ENCODE measurements at places on chromosomes 1 and 21.

GRCh38 chr1:45846931-45847330, 43.5 kb downstream of the MAST2 start:
- no peak for DNase-seq

GRCh38 chr1:924656-925560, 1.2 kb downstream of the SAMD11 start:
- DNase-seq: no peak

DNA sequence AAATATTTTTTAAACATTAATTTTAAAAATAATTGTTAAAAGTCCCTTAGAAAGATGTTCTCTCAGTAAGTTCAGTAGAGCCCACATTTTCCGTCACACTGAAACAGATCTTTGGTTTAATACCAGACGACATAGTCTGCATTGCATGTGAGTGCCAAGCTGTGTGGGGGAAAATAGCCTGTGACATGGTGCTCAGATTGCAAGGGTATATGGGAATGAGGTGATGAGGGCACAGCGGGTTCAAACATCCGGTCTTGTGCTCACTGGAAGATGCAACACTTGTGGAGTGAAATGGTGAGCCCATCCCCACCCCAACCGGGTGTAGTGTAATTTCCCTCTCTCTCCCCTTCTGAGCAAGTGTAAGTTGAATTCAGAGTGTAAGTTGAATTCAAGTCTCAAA, 114.3 kb downstream of the PEX14 start:
- DNase-seq: no peak

GRCh38 chr1:83931658-83932253, 67.2 kb downstream of the TTLL7 start:
- peak; percentile 49 for DNase-seq

GRCh38 chr1:225762002-225762441, 15.6 kb upstream of the SRP9 start:
- DNase-seq: no peak

- DNase-seq: no peak
Measured at GRCh38 chr1:40386359-40386723, 12.8 kb downstream of the SMAP2 start.

DNA sequence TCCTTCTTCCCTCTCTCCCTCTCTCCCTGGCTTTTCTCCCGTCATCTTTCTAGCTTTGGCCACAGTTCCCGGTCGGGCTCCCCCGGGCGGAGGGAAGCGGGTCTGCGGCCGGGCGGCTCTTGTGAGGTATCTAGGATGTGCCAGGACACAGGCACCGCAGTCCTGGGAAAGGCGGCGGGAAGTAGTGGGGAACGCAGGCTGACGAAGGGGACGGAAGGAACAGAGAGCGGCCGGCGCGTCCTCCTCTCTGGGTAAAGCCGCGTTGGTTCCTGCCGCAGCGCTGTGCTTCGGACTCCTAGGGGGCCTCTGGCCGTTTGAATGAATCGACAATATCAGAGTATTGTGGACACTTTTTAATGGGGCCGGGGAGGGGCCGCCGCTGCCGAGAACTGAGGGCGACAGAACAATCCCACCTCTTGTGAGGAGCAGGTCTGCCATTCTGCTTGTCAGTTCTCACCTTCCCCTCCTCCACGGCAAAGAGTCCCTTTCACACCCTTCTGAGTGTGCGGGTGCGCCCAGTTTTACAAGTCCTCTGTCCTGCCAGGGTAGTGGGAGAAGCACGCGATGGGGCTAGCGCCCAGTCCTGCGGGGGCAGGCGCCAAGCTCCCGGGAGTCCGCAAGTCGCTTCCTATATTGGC, 1.2 kb upstream of the LHX9 start:
- peak; percentile 79 for DNase-seq

All from NCI-H446 treated with DMSO at 0.1 percent for 48 hours (cell line).